ENCODE measurements at places on chromosomes 4 and X. TPM values are rescaled to one million over a fixed set of nuclear protein-coding genes. Genes with fewer than 3 reads are reported as not detected.
A peak's percentile ranks its signal among the peaks of the same experiment; 100 is the strongest.

Gene NXF3
- not detected for total RNA-seq

Gene ZIC3
- total RNA-seq, result not detected

Gene ADAM29
- total RNA-seq, result not detected

Gene DKC1
- total RNA-seq, result 54.9 TPM

Gene XKRX
- total RNA-seq, result not detected

Gene TBC1D8B
- 0.66 TPM for total RNA-seq

Gene PRDM8
- total RNA-seq, result 8.5 TPM

Gene FTSJ1
- total RNA-seq, result 122 TPM

Gene DMD
- total RNA-seq, result 8.9 TPM

DNA sequence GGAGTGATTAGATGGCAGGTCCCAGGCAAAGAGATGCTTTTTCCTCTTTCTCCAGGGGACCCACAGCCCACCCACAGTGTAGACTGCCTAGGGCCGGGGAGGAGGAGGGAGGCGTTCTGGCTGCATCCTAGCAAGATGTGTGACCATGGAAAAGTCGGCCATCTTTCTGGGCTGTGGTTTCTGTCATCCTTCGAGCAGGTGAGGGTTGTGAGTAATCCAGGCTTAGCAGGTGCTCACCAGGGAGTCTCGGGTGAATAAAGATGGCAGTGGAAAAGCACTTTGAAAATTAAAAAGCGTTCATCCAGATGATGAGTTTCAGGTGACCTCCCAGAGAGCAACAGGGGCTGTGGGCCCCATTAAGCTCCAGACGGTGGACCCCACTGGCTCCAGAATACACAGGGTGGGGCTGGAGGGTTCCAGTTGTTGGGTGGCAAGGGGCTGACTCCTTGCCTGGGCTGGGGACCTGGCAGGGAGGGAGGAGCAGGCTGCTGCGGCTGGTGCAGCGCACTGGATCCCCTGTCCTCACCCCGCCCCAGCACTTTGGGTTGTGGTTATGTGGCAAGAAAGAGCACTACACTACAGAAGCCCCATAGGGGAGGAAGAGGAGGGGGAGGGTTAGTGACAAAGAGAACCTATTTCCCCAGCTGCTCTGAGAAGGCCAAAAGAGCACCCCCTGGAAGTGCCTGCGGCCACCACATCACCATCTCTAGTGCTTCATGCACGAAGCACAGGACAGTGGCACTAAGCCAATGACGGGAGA, 23.7 kb downstream of the ELF4 start:
- peak; percentile 21 for DNase-seq

- DNase-seq, result no peak
These were observed 165.5 kb downstream of the AWAT2 start for GRCh38 chrX:69884210-69884609.

DNA sequence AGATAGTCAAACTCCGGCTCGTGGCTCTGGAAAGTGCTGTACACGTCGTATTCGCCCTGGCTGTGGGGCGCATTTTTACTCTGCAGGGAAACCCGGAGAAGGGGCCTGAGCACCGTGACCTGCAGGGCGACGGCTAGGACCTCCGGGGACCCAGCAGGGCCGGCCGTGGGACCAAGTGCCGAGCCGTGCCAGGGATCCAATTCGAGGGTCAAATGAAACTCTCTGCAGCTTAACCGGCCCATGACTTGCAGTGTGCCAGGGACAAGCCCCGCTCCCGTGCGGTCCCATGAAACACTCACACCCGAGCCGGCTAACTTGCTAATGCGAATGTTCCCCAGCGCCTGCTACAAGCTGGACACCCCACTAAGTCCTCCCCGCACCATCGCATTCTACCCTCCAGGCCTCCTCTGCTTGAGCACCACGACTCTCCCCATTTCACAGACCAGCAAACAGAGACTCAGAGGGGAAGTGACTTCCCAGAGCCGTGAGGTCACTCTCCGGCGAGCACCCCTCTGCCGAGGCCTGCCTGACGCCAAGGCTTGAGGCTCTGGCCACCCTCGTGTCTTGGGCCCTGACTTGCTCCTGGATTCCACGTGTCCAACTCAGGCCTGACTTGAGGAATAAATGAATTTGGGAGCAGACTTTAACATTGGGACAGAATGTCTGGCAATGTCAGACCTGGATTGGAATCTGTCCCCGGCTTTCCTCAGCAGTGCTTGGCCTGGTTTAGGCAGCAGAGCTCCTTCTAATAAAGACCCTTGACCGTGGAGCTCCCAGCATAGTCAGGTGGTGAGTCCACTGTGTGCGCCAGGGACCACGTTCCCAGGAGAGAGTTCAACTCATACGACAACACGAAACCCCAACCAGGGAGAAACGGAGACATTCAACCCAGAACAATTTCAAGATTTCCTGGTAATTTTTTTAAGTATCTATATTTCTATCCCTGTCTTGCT, 93.6 kb downstream of the PPP2R2C start:
- no peak for DNase-seq

GRCh38 chrX:129842510-129843208, 1.0 kb downstream of the ZDHHC9 start:
- peak; percentile 24 for DNase-seq

DNA sequence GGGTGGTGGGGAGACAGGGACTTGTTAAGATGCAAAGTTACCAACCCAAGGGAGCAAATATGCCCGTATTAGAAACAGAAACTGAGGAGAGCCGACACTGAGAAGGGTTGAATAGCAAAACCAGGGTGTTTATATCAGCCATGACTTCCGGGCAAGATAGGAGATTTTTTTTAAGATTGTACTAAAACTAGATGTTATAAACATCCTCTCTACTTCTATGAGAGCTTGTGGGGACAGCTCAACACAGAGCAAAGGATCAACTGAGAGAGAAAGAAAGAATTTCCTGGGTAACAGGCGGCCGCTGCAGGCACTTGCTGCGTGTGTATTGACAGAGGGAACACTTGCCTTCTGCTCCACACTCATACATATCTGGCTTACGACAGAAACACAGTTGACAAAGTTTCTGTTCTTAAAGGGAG, 49.1 kb upstream of the FBXW7 start:
- no peak for DNase-seq

DNA sequence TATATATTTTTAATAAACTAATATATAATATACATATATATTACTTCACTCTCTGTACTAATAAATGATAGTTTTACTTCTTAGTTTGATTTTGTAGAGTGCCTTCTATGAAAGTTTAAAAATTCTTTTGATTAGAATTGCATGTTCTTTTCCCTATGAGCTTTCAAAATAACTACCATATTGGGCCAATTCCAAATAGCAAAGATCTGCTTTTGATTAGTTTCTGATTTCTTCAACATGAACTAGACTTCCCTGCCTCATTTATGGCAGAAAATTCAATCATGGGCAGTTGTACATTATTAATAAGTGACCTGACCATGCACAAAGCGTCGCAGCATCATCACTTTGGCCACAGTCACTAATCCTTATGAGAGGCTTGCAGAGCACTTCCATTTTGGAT, 48.9 kb upstream of the TEX13A start:
- DNase-seq, result no peak

- DNase-seq, result no peak
These were observed 48.6 kb downstream of the PDGFRA start for GRCh38 chr4:54277691-54278090.

DNA sequence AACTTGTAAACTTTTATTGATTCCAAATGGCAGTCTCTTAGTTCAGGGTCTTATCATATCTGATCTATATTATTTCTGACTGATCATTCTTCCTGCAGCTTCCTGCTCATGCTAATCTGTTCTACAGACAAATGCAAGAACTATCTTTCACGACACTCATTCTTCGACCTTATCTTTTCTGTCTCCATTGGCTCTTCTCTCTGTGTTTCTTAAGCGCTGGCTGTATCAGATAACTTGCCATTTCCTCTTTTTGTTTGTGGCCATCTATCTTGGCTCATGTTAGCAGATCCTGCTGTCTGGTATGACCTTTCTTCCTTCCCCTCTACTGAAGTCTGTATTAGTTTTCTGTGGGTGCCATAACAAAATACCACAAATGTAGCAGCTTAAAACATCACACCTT, 230.5 kb upstream of the PUDP start:
- no peak for DNase-seq

GRCh38 chr4:1609901-1610790, 74.0 kb downstream of the FAM53A start:
- DNase-seq, result no peak

- DNase-seq, result no peak
These were observed 396.5 kb downstream of the PRDM5 start for GRCh38 chr4:120526033-120526432.

DNA sequence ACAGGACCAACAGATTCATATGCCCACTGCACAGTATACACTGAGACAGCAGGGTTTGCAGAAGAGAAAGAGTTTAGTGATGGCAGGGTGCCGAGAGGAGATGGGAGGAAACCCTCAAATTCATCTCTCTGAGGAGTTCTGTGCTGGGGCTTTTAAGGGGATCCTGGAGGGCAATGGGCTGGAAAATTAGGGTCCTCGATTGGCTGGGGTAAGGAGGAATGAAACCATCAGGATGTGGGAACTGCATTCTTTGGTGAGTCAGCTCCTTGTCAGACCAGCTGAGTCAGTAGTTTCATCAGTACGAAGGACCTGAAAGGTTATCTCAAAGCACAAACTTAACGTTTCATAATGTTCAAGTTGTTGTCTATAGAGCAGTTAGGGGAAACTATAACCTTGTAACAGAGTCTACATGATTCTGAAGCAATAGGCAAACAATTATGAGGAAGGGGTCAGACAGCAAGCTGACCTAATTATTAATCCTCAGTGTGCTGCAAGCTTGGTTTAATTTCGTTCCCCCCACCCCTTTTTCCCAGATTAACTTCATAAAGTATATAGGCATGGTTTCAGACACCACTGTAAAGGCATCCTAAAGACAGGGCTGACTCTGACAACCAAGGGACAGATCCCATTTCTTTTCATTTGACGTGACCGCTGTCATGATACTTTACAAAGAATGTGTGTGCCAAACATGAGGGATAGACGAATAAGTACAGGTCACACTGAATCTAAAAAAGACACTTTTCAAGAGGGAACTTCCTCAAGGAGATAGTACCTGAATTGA, 1.5 kb upstream of the MSMO1 start:
- DNase-seq, result peak; percentile 62

- peak; percentile 31 for DNase-seq
These were observed 170.4 kb upstream of the CASK start for GRCh38 chrX:42093756-42094155.

DNA sequence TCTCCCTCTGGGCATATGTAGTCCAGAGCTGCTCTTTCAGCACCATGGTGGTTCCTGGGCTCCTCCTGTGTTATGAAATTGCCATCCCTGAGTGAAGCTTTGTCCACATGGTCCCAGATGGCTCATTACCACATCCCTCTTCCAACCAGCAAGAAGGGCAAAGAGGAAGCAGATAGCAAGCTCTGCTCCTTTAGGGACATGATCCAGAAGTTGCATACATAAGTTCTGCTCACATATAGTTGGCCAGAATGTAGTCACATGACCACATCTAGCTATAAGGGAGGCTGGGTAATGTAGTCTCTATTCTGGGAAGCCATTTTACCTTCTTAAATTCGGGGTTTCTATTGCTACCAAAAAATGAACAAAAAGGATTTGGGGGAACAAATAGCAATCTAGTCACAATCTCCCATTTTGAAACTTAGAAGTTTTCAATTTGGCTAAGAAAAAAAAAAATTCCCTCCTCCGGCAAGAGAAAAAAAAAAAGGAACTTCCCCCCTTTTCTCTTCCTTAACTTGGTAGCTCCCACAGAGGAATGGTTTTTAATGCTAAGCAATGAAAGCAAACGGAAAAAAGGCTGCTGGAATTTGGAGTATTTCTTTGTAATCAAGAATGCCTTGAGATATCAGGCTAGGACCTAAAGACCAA, 88.2 kb upstream of the USP9X start:
- no peak for DNase-seq

- DNase-seq, result no peak
These were observed 267.8 kb downstream of the DTHD1 start for GRCh38 chr4:36549252-36549651.

DNA sequence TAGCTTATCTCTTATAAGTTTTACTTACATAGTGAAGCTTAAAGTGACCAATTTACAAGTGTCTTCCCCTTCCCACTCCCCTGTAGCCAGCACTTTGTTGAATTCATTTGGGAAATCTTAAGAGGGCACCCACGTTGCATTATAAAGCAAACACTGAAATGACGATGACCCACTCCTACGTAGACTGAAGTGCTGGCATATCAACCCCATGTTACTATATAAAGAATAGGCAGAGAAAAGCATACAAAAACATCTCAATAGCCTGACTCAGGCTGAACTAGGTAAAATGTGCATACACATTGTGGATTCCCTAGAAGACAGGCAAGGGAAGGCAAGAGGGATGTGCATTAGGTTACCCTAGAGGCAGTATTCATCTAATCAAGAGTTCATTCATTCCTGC, 313.4 kb downstream of the TENM3 start:
- DNase-seq, result peak; percentile 84

GRCh38 chrX:3787856-3788255, 74.4 kb upstream of the PRKX start:
- no peak for DNase-seq

- no peak for DNase-seq
These were observed 403.0 kb upstream of the HS3ST1 start for GRCh38 chr4:11831739-11832138.
